HuH-7.5 (cell line): ENCODE measurements at places on chromosomes 3 and 15.

DNA sequence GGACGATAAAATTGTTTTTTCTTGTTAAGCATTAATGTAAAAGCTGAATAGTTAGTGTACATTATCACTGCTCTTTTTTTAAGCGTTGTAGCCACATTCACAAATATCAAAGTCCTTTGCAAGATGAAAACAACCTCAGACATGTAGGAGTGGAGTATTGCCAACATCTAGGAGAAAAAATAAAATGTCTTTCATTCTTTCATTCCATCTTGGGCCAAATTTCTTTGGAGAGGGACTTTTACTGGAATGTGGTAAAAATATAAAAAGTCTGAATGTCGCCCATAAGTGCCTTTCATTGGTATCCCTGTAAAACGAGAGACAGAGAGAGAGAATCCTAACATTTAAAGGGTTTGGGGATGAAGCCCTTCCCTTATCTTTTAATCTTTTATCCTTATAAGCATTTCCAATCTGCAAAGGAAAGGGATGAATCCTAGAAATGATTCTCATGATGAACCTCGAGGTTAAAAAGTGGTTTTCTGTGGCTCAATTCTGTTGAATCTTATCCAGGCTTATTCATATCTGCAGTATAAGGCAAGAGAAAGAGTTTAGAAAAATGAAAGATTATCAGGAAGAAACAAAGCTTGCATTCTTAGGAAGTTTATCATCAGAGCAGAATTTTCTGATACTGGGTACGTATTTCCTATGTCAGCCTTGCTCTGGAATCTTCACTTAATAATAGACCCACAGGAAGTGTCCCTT, 1031.7 kb downstream of the MCTP2 start:
- no peak for DNase-seq

GRCh38 chr3:149646181-149646766, 11.6 kb downstream of the WWTR1 start:
- no peak for DNase-seq

DNA sequence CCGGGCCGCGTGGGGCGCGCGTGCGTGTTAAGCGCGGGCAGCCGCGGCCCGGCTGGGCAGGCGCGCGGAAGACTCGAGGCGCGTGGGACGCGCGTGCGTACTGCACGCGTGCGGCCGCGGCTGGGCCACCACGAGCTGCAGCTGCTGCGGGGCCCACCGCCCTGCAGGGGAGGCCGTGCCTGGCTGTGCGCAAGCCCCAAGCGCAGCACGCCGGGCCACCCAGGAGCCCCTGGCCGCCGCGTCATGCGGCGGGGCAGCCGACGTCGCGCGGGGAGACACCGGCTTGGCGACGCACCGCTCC, 590 bp upstream of the TRIM71 start:
- DNase-seq = peak; percentile 88

DNA sequence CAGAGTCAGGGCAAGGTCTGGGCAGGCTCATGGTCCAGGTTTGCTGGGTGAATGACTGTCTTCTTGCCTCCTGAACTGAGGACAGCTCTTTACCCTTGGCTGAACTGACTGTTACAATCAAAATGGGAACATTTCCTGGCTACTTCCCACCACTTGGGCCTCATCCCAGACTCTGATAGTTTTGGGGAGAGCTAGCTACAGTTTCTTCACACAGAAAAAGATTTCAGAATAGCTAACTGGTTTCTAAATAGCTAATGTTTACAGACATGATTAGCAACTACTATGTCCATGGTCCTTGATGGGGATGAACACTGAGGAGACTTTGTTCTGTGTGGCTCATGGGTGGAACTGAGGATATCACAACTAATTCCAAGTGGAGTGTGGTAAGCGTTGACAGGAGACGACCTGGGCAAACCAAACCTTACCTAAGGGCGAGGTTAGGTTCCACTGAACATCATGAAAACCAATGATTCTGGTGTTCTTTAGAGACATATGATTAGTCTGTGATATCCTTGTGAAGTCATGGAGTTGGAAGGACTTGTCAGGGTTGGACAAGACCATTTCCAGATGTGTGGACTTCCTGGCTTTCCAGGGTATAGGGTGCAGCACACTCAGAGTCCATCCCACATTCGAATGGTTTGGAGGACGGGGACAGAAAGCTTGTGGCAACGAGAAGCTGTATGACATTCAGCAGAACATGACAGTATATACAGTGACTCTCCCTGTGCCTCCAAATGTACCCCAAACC, 7.3 kb downstream of the ALPK3 start:
- no peak for DNase-seq

GRCh38 chr3:98331329-98331728, 22.3 kb upstream of the OR5K4 start:
- DNase-seq = no peak

GRCh38 chr15:52232327-52232726, 41.1 kb upstream of the GNB5 start:
- no peak for DNase-seq

DNA sequence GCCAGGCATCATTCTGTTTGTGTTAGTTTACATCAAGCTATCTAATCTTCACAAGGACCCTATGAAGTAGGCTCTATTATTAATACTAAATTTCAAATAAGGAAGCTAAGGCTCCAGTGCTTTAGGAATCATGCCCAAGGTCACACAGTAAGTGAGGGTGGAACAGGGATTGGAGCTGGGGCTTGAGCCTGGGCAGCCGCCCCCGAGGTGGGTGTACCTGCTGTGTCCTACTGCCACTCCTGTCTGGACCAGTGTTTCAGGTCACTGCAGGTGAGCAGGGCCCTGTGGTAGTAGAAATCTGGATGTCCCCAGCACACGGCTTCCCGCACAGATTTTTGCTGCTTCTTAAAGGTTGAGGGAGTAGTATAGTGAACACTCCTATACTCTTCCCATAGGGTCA, 6.5 kb downstream of the KLF13 start:
- no peak for DNase-seq

DNA sequence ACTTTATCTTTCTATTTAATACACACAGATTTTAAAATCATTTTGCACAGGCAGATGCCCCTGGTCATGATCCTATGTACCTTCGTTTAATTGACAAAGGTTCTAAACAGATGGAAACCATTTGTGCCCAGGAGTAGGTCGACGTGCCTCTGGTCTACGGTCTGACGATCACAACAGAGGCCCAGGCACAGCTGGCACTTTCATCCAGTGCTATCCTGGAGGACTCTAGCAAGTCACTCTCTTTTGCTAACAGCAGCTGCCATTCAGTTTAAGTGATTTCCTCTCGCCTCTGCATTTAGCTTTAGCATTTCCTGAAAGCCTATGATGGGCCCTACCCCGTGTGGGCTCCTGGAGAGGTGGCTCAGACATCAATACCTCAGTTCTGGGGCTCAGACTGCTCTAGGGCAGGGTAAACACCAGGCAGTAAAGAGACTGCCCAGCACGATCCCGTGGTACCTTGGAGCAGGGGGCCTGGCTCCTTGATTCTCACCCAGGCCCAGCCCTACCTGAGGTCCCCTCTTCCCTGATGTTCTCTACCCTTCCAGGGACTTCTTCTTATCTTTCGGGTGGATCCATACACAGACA, 83.2 kb upstream of the SNRPA1 start:
- DNase-seq = no peak

GRCh38 chr15:70291305-70292075, 193.8 kb upstream of the TLE3 start:
- DNase-seq = no peak

DNA sequence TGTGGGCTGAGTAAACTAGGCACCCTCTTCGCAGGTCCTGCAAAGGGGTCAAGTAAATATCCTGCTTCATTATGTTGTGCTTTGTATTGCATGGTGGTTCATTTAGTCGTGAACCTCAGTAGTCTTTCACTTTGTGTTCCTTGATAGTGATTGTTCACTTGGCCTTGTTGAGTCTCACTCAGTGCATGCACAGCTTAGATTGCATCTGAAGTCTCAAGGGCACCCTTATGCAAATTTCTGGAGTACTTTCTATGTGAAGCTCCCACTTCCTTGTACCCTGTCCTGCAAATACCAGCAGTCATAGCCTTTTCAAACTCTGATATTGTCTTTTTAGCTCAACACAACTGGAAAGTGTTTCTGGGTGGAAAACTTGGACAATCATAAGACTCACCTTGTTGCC, 519.2 kb downstream of the NAALADL2 start:
- no peak for DNase-seq

GRCh38 chr15:71532994-71533393, 277.4 kb upstream of the NR2E3 start:
- DNase-seq = peak; percentile 38

DNA sequence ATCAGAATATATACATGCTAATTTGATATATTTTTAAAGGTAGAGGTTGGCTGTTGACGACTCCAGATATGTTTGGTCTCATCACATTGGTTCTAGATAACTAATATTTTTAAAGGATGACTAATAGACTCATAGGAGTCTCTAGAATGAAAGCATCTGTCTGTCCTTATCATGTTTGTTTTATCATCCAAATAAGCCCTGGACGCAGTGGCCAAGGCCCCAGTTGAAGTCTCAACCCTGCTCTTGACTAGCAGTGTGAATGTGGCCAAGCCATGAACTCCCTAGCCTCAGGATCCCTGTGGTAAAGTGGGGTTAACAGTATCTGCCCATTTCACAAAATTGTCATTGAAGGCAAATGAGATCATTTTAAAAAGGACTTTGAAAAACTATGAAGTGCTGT, 53.6 kb downstream of the ABHD2 start:
- DNase-seq = no peak

- no peak for DNase-seq
Observed at GRCh38 chr15:34718681-34719665, 35.8 kb downstream of the GJD2 start.

- DNase-seq = no peak
Observed at GRCh38 chr15:99279827-99280226, 28.5 kb downstream of the LRRC28 start.

- no peak for DNase-seq
Observed at GRCh38 chr3:195195321-195196209, 75.4 kb downstream of the XXYLT1 start.

- no peak for DNase-seq
Observed at GRCh38 chr15:59148153-59148833, 43.3 kb downstream of the CCNB2 start.

GRCh38 chr3:44117239-44117638, 124.4 kb upstream of the TOPAZ1 start:
- DNase-seq = peak; percentile 40

- no peak for DNase-seq
Observed at GRCh38 chr3:149816311-149816710, 3.3 kb downstream of the RNF13 start.

- DNase-seq = no peak
Observed at GRCh38 chr3:53169832-53170324, 8.9 kb downstream of the PRKCD start.

DNA sequence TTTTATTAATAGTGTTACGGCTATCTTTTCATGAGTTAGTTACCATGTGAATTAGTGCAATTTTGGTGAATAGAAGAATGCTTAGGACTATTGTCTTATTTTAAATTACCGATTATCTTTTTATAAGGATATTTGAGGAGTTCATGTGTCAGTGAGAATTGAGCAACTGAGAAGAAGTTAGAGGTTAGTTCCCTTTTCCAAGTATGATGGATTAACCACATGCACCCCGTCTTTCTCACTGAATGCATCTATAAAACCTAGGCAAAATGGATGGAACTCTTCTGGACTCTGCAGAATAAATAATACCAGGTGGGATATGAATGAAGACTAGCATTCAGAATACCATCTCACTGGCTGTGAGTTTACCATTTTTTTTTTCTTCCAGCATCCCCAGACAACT, 74.3 kb downstream of the TCF12 start:
- DNase-seq = no peak

DNA sequence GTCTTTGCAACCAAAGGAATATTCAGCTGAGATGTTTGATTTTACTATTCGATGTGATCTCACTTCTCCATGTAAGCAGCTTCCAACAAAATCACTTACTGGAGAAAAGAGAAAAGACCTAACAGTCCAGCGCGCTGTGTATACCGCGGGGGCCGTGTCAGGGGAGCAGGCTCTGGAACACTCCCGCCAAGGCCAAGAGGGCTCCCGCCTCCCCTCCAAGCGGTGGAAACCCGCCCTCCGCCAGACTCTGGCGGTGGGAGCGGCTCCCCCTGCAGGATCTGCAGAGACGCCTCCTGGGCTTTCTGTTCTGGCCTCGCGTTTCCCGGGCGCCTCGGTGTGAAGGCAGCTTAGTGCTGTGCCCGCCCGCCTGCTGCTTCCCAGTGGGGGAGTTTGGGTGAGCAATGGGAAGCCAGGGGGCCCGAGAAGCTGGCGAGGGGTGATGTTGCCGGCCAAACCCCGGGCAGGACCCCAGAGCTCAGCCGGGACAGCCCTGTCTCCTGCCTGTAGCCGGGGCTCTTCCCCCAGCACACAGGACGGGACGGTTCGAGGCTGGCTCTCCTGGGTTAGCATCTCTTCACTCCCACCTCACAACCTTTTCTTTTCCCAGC, 36.3 kb downstream of the CHST14 start:
- DNase-seq = peak; percentile 79

DNA sequence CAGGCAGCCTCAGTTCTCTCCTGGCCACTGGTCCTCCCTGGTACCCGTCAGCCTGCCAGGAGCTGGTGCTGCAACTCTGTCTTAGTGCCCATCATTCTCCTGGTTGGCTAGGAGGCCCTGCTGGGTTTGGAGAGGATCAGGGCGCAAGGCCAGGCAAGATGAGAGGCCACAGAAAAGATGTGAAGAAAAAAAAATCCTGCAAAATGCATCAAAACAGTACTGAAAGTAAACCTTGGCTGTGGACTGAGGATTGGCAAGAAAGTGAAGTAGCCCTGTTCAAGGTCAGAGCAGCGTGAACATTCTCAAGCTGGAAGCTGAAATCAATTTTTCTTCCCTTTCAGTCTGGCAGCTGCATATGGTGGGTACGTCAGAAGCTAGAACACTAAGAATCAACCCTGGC, 74.2 kb downstream of the GTF2E1 start:
- DNase-seq = no peak

- no peak for DNase-seq
Observed at GRCh38 chr3:106083207-106083606, 214.4 kb upstream of the CBLB start.

DNA sequence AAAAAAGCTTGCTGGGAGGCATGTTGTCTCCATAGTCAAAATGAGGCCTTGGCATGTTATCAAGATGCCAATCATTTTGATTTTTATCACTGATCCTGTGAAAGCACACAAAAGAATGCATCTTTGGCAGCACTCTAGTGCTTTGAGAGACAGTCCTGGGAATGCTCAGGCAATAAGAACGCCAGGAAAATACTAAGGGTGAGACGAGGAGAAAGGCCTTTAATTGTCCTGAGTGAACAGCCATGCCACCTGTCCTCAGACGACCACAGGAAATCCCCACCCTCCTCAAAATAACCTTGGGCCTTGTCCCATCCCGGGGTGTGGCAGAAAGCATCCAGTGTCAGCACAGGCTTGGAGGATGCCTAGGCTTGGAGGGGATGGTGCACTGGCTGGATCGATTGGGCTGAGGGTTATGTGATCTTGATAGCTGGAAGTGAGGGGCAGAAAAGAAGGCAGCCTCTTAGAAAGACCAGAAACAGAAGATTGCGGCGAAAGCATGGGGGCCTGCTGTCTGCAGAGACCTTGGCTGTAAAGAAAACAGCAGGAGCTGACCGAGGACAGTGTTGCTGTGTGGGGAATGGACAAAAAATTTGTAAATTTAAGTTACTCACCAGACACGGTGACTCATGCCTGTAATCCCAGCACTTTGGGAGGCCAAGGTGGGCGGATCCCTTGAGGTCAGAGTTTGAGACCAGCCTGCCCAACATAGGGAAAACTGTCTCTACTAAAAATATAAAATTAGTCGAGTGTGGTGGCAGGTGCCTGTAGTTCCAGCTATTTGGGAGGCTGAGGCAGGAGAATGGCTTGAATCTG, 7.3 kb downstream of the TMEM158 start:
- no peak for DNase-seq
